ENCODE measurements at places on chromosomes 5 and 9.

- no peak for DNase-seq
Observed at GRCh38 chr9:120538339-120538738, 41.6 kb downstream of the CDK5RAP2 start.

- no peak for DNase-seq
Observed at GRCh38 chr5:91703128-91703527, 320.0 kb upstream of the ARRDC3 start.

DNA sequence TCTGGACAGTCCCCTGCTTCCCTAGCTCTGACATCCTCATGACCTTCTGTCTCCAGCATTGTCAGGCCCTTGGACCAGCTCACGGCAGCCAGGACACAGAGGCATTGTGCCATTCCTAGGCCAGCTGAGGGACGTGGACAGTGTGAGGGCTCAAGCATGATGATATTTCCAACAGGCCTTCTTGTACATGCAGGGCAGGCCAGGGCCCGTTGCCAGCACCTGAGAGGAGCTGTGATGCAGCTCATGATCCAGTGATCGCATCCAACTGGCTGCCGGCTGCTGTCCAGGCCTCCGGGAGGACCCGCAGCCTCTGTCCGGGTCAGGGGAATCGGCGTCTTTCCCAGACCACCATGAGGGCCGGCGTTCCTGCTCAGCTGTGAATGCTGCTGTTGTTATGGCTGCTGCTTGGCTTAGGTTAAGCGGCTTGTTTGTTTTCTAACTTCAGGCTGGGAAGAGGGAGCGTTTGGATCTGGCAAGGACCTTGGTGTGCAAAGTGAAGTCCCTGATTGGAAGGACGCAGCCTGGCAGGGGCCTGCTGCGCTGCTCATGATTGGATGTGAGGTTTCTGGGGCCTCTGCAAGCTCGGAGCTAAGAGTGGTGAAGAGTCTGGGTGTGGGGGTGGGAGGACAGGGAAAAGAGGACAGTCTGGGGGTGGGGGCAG, 53.8 kb downstream of the PDZD2 start:
- DNase-seq: no peak

GRCh38 chr5:146553446-146553845, 37.5 kb upstream of the GPR151 start:
- no peak for DNase-seq

- DNase-seq: no peak
Observed at GRCh38 chr9:32508728-32509127, 17.3 kb downstream of the RIGI start.
